IPS-NIHi11 (cell line): ENCODE measurements at places on chromosomes 7 and 10.

GRCh38 chr10:91681361-91682276, 48.7 kb upstream of the PPP1R3C start:
- peak; percentile 58 for DNase-seq

DNA sequence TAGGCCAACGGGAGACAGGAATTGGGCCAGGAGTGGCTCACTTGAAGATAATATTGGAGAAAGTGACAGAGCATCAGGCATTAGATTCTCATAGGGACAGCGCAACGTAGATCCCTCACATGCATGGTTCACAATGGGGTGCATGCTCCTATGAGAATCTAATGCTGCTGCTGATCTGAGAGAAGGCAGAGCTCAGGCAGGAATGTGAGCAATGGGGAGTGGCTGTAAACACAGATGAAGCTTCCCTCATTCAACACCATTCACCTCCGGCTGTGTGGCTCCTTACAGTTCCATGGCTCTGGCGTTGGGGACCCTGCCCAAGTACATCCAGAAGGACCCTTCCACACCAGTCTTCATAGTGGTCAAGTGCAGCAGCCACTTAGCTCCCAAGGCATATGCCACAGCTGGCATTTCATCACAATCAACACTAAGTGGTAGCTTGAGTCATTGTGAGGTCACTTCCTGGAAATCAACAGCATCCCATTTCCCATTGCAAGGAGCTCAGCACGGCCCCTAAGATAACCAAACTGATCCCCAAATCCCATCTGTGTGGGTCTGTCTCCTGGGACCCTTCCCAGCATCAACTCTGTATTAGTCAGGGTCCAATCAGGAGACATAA, 174.5 kb downstream of the TPST1 start:
- no peak for DNase-seq

DNA sequence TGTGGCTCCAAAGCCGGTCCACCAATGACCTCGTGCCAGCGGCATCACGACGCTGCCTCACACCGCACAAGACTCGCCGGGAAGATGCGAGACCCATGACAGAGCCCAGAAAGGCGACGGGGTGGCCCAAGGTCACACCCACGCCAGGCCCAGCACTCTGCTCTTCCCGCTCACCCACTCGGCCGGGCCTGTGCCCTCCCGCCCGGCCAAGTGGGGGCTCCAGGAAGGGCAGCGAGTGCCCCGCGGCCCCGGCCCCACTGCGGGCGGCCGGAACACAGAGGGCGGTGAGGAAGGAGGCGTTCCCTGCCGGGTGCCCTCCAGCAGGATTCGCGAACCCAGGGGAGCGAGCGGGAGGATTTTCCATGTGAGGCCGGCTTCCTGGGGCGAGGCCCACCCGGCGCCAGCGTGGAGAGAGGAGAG, 56.3 kb downstream of the PDGFA start:
- no peak for DNase-seq

DNA sequence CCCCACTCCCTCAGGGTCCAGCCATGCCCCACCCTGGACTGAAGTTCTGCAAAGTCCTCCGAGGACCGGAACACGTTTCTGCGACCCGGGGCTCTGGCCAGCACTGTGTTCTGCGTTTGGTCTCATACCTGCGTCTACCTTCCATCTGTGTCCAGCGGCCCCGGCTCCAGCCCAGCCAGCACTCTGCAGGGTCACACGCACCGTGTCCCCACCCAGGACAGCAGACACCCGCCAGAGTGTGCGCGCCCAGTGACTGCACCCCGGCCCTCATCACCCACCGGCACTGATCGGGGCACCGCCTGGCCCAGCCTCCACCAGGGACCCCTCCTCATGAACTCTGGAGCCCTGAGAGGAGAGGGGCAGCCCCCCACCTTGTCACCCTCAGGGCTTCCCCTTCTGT, 20.3 kb downstream of the SLC29A4 start:
- no peak for DNase-seq

DNA sequence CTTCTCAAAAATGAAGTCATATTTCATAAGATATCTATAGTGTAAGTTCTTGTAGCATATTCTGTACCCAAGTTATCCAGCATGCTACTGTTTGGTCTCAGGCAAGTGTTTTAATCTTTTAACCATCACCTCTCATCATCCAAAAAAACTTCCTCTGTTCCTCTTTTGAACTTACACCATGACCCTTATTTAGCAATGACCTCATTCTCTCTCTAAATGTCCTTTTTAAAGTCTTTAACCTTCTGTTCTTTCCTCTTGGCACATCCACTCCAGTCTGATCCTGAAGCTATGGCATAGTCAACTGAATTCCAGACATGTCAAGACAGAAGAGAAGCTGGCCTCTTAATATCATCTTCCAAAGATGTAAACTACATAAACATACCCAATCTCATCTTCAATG, 26.2 kb downstream of the PPP3CB start:
- DNase-seq, result no peak

DNA sequence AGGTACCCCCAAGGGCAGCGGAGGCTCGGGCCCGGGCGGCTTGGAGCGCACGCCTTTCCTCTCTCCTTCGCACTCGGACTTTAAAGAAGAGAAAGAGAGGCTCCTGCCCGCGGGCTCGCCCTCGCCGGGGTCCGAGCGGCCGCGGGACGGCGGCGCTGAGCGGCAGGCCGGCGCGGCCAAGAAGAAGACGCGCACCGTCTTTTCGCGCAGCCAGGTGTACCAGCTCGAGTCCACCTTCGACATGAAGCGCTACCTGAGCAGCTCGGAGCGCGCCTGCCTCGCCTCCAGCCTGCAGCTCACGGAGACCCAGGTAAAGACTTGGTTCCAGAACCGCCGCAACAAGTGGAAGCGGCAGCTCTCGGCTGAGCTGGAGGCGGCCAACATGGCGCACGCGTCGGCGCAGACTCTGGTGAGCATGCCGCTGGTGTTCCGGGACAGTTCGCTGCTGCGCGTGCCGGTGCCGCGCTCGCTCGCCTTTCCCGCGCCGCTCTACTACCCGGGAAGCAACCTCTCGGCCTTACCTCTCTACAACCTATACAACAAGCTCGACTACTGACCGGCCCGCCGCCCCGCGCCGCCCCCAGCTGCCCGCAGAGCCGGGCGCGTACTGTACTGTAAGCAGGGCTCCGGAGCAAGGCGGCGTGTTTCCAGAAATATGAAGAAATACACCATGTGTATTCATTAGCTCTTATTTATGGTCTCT, 1.8 kb downstream of the HMX2 start:
- DNase-seq, result no peak

GRCh38 chr10:74977072-74977471, 134.4 kb upstream of the SAMD8 start:
- no peak for DNase-seq

DNA sequence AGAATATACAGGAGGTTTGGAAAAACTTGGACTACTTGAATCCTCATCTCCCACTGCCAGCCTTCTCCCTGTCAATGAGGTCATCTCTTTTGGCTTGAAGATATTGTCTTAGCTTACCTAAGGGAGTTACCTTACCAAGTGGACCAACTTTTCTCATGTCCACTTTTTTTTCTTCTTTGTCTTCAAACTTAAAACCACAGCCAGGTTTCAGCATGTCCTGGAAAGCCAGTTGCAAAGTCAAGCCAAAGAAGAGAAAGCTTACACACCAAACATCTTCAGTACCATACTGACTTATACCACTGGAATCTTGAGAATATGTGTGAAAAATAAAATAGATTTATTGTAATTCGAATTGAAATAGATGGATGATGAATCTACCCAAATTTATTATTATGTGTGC, 520.5 kb downstream of the HTR7 start:
- DNase-seq, result no peak

GRCh38 chr7:51046103-51046466, 263.4 kb upstream of the GRB10 start:
- DNase-seq, result no peak

GRCh38 chr10:74875966-74876365, 49.6 kb downstream of the KAT6B start:
- no peak for DNase-seq

GRCh38 chr7:11750191-11750590, 81.8 kb downstream of the THSD7A start:
- no peak for DNase-seq

GRCh38 chr7:128390871-128391565, 18.8 kb downstream of the IMPDH1 start:
- DNase-seq, result no peak

- no peak for DNase-seq
Measured at GRCh38 chr10:53111529-53111928, 338.9 kb upstream of the MBL2 start.

- no peak for DNase-seq
Measured at GRCh38 chr10:124037784-124038183, 55.6 kb downstream of the CHST15 start.

- DNase-seq, result peak; percentile 71
Measured at GRCh38 chr10:6201516-6201975, 1.2 kb upstream of the PFKFB3 start.

GRCh38 chr7:1421020-1421790, 38.1 kb downstream of the MICALL2 start:
- DNase-seq, result no peak

- DNase-seq, result no peak
Measured at GRCh38 chr7:28573059-28573553, 160.8 kb downstream of the CREB5 start.

DNA sequence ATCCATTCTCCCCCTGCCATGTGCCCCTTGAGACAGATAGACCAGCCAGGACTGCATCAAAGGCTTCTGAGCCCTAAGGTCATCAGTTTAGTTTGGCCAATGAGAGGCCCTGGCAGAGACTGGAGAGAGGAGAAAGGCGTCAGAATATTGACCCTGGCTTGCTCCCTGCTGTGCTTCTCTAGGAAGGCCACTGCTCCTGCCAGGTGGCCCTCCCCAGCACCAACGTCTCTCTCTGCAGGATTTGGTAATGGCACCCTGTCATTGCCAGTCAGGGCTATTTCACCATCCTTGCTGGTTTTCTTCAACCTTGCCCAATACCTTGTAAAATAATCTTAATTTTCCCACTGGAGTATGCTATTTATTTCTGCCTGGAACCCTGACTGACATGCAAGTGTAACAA, 38.8 kb upstream of the ZRANB1 start:
- no peak for DNase-seq

DNA sequence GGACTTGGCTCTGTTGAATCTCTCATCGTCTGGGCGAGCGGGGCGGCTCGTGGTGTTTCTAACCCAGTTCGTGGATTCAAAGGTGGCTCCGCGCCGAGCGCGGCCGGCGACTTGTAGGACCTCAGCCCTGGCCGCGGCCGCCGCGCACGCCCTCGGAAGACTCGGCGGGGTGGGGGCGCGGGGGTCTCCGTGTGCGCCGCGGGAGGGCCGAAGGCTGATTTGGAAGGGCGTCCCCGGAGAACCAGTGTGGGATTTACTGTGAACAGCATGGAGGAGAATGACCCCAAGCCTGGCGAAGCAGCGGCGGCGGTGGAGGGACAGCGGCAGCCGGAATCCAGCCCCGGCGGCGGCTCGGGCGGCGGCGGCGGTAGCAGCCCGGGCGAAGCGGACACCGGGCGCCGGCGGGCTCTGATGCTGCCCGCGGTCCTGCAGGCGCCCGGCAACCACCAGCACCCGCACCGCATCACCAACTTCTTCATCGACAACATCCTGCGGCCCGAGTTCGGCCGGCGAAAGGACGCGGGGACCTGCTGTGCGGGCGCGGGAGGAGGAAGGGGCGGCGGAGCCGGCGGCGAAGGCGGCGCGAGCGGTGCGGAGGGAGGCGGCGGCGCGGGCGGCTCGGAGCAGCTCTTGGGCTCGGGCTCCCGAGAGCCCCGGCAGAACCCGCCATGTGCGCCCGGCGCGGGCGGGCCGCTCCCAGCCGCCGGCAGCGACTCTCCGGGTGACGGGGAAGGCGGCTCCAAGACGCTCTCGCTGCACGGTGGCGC, at the start of gene EN2:
TSS of gene EN2 (plus strand) at position 19 of the 767 bp plus-strand sequence. CDS start at position 268, 249 bp downstream.
- DNase-seq, result peak; percentile 53

DNA sequence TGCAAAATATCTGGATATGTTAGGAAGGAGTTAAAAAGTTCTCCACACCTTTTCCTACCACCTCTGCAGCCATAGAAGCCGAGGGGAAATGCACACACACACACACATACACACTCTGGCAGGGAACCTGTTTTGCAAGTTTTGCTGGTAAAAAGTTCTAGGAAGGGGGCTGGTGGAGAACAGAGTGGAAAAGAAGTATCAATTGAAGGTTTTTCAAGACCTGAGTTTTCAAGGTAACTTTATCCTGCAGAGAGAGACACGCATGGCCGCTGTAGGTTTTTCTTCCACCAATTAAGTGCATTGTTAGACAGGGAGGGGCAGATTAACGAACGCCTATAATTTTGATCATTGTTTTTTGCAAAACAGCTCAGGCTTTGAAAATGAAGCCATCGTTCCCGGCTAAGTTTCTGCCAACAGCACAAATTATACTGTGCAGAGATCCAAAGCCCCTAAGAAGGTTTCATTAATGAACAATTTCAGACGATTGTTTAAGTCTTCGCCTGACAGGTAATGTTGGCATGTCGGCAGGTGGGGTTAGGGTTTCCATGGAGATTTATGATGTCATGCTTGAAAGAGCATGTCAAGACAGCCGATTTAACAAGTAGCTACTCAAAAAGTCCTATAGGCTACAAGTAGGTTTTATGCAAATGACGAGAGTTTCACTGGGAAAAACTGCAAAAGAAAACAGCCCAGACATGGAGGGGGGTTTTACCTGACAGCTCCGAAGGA, 29.7 kb downstream of the KIAA1217 start:
- DNase-seq, result peak; percentile 46

DNA sequence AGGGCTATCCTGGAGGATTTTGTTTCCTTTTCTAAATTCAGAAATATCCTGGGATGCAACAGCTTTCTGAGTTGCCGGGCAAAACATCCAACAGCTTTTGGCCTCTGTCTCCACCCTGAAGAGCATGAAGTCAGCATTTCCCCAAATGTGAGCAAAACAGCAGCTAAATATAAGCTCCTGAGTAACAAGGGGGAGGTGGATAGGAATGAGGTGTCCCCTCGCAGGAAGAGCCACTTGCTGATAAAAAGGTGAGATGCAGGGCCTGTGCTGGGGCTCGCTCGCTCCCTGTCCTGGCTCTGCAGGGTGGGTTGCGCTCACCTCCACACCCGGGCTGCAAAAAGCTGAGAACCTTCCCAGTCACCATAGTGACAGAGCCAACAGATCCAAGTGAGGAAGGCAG, 264.3 kb downstream of the ZEB1 start:
- peak; percentile 25 for DNase-seq

DNA sequence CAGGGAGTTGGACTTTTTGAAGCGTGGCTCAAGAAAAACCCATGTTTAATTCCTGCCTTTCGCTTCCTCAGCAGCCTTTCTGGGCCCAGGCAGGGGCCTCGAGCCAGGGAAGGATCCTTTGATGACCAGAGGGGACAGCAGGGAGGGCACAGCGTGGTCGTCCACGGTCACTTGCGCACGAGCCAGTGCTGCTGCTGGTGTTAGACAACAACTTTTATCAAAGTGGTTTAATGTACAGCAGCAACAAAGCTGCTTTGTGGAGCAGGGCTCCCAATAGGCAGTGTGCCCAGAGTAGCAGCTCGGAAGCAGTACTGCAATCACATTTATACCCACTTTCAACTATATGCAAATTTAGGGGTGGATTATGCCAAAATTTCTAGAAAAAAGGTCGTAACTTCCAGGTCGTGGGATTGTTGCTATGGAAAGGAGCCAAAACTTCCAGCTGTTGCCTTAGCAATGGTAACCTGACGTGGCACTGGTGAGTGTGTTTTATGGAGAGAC, 6.1 kb downstream of the GIMAP1 start:
- no peak for DNase-seq

- DNase-seq, result no peak
Measured at GRCh38 chr7:23672033-23672432, 8.0 kb upstream of the FAM221A start.

- DNase-seq, result no peak
Measured at GRCh38 chr7:70383066-70383782, 748.7 kb upstream of the GALNT17 start.
